ENCODE measurements at places on chromosomes 11 and 22.

- DNase-seq = no peak
Measured at GRCh38 chr11:75272391-75272790, 31.8 kb downstream of the TPBGL start.

DNA sequence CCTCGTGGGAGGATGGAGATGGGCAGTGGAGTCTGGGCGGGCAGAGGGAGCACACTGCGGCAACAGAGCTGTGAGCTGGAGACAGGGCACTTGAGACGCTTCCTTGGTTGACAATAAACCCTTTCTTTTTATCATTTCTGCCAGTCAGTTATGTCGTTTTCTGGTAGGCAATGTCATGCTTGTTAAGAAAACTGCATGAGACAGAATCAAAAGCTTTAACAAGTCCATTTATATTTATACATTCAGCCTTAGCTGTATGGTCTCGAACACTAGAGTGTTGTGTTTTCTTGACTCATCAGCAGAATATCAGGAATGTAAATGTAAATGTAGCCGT lies 31.9 kb downstream of the PPFIA1 start:
- DNase-seq = no peak

DNA sequence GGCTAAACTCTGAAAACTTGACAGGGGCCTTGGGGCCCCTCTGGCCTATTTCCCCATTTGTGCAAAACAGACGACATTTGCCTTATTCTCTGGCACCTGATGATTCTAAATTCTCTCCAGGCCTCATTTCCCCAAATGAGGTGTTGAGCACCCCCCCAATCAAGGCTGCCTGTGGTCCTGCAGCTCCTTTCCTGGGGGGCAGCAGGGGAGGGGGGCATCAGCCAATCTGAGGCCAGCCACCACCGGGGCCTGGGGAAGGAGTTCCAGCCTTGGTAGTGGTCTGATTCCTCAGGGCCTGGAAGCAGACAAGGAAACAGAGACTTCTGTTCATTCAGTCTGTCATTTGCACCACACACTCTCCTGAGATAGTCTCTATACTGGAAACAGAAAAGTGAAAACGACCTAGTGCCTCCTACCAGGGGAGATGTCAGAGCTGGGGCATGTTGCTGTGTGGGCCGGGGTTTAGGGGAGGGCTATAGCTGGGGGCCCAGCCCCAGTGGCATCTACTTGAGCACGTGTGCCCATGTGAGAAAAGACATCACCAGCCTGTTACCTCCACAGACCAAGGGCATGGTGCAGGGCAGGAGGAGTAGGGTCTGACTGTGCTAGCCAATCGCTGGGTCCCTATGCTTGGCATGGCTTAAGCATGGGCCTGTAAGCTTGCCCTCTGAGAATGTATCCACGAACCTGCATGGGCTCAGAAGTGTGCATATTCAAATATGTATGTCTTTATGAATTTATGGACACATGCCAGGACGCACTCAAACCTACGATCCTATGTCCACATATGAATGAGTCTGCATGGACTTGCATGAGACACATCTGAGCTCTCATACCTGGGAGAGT lies 1.8 kb upstream of the TPBGL start:
- DNase-seq = no peak

DNA sequence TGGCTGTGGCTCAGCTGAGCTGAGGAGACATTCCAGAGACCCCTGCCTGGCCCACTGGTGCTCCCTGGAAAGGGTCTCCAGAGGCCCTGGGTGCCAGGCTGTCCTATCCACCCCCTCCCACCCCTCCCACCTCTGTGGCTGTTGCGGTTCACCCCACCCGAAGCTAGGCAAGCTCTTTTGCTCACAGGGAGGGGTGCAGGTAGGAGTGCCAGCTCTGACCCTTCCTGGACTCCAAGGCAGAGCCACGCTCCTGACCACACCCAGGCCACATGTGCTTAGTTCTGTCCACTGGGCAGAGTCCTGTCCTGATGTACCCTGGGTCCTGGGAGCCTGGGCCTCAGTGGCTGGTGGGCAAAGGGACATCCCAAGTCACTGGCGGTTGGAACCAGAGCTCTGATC lies 16.4 kb downstream of the IL17REL start:
- no peak for DNase-seq

- DNase-seq = no peak
Measured at GRCh38 chr11:121071846-121072450, 29.1 kb upstream of the TECTA start.

- DNase-seq = peak; percentile 18
Measured at GRCh38 chr22:22394591-22394990, 114.0 kb downstream of the ZNF280B start.

Measured in NCI-H1092 treated with DMSO at 0.1 percent for 48 hours (cell line).